Activated CD4-positive, alpha-beta T cell treated with anti-CD3 and anti-CD28 coated beads, Interleukin-2, amount 50 U/mL, for 4 hours (primary cell): ENCODE measurements at places on chromosomes 3 and 15.
A peak's percentile ranks its signal among the peaks of the same experiment; 100 is the strongest.

GRCh38 chr3:45491344-45491743, 103.0 kb downstream of the LARS2 start:
- peak; percentile 13 for DNase-seq

GRCh38 chr3:56763233-56763632, 38.5 kb downstream of the ARHGEF3 start:
- DNase-seq = no peak

- DNase-seq = no peak
These were observed 8.6 kb upstream of the TRIM59 start for GRCh38 chr3:160458151-160458550.

DNA sequence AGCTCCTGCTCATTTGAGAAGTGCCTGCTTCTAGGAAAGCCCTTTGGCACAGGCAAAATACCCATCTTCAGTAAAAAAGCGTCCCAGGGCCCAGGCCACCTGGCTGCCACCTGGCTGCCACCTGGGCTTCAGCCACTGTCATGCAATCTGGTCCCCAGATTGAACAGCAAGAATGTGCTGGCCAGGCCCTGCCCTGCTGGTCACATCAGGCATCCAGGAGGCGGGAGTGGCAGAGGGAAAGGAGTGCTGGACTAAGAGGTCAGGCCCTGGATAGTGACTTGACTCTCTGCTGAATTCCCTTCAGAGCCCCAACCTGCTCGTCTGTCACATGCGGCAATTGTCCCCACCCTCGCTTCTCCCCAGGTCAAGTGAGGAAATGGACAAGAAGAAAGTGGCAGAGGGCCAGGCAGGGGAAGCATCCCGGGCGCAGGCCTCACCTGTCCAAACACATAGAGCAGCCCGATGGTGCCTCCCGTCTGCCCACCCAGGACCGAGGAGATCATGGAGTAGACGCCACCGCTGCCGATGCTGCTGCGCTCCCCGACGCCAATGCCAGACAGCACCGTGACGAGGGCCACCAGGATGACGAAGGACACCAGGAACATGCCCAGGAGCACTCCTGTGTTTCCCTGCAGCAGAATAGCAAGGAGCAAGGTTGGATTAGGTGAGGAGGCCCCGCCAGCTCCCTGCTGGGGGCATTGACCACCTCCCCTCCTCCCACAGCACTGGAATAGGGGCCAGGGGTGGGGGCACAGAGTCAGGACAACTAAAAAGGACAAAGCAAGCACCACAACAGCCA, 25.5 kb downstream of the SLC12A8 start:
- DNase-seq = no peak

DNA sequence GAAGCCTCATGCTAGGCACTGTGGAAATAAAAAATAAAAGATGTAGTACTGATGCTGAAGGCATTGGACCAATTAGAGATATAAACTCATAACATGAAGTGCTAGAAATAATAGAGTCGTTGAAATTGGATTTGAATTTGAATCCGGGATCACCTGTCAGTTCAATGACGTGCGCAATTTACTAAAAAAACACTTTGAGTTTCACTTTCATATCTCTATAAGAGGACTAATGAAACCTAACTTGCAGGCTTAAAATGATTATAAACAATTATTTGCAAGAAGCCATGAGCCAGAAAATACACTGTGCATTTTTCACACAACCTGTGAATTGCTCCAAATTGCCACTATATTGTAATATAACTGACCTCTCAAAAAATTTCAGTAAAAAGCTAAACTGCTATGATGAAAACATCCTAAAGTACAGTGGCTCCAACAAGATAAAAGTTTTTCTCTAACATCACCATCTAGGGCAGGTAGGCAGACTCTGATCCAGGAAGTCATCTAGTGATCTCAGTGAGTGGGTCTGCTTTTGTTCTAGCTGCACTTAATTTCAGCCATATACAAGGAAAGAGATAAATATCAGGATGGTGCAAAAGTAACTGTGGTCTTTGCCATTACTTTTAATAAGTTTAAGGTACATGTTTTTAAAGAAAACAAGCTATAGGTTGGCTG, 440.2 kb downstream of the CNTN6 start:
- DNase-seq = no peak

DNA sequence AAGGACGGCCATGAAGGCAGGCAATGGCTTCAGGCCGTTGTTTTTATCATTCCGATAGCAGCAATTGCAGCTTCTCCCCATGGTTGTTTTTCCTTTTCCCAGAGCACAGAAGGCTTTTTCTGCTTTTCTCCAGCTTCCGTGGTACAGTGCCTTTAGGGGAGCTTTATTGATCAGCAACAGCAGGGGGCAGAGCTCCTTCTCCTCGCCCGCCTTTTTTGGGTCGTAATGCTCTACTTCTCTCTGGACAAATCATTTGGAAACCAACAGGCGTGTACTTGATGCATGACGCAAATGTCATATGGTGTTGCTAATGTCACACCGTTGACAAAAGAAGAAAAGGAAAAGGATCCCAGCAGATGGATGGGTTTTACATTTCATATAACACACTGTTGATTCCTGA, 79.7 kb upstream of the SNRK start:
- DNase-seq = no peak

DNA sequence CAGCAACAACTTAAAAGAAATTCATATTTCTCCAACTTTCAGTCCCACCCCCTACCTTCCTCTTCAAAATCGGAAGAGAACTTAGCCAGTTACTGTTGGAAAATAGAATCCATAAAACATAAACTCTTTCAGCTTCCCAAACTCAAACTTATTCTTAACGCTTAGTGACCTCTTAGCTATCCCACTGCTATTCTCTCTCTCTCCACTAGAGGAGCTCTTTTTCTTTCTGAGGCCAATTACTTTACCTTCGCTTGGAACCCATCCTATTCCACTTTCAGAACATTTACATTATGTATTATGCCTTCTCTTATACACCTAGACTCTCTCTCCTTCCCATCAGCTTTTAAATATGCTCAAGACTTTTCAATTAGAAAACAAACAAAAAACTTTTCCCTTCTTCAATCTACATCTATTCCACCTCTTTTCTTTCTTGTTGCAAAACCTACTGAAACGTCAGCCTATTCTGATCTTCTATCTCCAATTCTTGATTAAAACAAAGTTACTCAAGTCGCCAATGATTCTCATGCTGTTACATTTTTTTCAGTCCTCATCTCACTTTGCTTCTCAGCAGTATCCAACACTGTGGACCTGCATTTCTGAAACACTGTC, 13.4 kb upstream of the GHSR start:
- no peak for DNase-seq

GRCh38 chr3:114879059-114880031, 267.7 kb downstream of the ZBTB20 start:
- DNase-seq = no peak

DNA sequence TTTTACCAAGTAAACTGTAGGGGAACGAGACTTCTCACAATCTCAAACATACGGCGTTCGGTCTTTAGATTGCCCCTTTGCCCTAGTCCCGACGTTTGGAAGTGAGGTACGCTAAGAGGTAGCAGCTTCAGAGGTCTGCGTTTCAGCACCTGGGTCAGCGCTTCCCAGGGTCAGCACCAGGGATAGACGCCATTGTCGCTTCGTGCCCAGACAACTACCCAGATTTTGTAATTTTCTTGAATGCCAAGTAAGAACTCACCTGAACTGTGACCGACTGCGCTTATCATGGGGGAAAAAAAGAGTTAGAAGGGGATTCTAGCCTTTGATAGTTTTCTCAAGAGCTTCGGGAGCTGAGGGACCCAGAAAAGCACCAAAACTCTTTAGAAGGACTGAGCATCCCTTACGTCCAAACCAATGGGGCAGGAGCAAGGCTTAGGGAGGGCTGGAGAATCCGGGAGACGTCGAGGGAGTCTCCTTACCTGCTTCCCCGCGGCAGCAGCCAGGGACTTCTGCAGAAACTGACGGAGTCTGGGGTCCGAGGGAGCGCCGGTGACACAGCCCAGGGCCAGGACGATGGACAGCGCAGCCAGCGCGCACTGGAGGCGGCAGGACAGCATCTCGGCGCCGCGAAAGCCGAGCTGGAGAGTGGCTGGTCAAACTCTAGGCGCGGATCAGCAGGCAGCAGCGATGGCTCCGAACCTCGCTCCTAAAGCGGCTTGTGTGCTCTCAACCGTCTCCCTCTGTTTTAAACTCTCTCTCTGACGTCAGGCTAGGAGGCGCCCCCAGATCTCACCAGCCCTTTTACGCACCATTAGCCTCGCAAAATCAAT, at the start of gene SST:
Gene SST, minus strand, starts transcription at position 720 of the 830 bp plus-strand sequence. Its CDS starts 103 bp downstream, at position 617.
- DNase-seq = no peak
